Colonic mucosa (tissue), 4 donors: ENCODE measurements at places on chromosomes 2 and 18.

DNA sequence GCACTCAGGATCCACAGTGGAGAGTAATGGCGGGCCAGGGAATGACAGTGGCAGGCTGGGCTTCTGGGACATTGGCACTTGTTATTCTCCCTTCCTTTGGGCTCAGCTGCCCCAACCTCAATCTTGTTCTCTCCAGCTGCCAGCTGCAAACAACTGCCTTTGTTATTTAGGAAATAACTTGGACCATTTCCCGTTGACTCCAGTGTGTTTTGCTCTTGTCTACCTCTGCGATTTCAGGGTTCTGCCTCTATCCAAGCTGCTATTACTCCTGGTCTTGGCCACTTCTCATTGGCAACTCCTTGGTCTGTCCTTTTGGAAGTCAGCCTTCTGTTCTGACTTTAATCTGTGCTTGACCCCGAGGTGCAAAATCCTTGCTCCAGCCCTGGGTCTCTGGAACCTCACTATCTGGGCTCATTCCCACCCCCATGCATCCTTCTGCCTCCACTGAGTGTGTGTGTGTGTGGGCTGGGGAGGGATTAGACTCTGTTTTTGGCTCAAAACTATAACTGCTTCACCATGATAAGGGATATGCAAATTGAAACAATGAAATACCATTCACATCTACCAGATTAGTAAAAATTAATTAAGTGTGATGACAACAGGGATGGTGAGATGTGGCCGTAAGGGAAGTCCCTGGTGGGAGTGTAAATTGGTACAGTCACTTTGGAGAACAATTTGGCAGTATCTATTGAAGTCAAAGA lies 134.1 kb upstream of the CXCR4 start:
- DNase-seq = no peak

DNA sequence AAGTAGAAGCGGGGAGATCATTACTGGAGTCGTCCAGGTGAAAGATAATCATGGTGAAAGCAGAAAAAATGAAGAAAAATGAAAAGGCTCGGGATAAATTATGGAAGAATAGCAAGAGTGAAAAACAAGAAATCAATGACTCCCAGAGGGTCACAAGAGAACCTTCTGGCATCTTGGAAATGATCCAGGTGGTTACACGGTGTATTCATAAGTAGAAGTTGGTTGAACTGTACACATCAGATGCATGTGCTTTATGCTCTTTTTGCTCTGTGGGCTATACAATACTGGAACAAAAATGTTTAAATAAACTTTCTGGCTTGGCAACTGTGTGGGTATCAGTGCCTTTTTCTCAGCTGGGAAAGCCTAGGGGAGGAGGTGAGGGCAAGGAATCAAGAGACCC lies 348.9 kb downstream of the RND3 start:
- no peak for DNase-seq

- no peak for DNase-seq
Observed at GRCh38 chr18:74172697-74173433, 24.5 kb downstream of the TIMM21 start.

- no peak for DNase-seq
Observed at GRCh38 chr2:231170055-231170454, 28.4 kb upstream of the ARMC9 start.

DNA sequence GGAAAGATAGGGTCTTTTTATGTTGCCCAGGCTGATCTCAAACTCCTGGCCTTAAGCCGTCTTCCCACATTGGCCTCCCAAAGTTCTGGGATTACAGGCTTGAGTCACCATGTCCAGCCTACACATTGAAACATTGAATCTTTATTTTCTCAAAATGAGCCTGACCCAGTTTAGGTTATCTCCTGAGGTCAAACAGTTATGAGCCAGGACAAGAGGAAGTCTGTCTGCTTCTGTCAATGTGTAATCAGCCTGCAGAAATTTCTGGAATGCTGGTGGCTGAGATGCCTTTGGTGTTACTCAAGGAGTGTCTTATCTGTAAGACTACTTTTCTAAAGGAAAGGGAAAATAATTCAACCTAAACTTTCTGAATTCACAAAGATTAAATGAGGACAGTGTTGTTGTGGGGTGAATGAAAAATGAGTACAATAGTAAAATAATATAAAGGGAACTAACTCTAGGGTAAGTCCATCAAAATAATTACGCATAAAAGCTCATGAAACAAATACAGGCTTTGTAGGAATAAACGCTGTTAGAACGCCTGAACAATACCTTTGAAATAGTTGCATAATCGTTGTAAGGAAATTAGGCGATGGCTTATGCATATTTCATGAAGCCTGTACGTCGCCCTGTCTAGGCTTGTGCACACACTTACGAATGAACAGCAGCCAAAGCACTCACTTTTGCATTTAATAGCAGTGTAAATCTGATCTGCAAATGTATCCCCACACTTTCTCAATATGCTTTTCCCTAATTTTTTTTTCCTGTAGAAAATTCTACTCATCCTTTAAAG lies 260.8 kb downstream of the RDH14 start:
- no peak for DNase-seq

GRCh38 chr2:40820319-40820718 lies 368.4 kb upstream of the SLC8A1 start:
- no peak for DNase-seq

DNA sequence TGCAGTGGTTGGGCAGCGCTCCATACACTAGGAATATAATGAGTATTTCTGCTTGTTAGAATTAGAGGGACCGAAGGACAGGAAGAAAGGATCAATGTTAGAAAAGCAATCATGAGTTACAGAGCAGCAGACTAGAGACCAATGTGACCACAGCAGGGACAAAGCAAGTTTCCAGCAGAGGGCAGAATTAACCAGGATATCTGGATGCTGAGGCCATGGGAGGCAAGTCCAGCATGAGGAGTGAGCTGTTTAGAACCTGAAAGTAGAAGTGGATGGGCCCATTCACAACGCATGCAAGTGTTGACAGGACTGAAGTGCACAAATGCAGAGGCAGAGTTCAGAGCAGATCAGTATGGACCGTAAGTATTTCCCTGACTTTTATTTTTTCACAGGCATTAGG lies 910.4 kb upstream of the GYPC start:
- DNase-seq = peak; percentile 45

GRCh38 chr2:8260213-8260612 lies 421.6 kb upstream of the ID2 start:
- no peak for DNase-seq
